ENCODE measurements at places on chromosomes 5 and 9.

- DNase-seq, result no peak
Measured at GRCh38 chr5:124860291-124860655, 113.8 kb upstream of the ZNF608 start.

DNA sequence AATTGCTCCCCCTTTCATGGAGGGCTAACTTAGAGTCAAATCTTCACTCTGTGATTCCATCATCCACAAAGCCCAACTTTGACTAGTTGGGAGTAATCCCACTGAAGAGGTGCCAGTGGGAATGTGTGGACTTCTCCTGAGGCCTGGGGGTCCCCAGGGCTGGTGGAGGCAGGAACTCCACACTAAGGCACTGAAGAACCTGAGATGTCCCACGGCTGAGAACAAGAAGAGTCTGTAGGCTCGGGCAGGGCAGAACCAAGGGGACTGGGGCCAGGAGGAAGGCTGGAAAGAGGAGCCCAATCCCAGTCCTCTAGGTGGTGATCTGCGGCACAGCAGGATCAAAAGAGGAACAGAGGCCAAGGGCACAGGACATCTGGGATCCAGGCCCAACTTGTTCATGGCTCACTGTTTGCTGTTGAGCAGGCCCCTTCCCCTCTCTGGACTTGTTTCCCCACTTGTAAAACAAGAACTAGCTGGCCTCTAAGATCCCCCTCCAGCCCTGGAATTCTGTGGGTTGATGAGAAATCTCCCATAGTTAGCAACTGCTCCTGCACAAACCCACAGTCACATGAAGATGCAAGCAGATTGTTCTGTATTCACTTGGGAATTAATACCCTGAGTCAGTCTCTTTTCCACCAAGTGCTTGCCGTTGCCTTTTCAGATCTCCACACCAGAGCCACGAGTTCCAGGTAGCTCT, 32.7 kb upstream of the ALDH1B1 start:
- no peak for DNase-seq

DNA sequence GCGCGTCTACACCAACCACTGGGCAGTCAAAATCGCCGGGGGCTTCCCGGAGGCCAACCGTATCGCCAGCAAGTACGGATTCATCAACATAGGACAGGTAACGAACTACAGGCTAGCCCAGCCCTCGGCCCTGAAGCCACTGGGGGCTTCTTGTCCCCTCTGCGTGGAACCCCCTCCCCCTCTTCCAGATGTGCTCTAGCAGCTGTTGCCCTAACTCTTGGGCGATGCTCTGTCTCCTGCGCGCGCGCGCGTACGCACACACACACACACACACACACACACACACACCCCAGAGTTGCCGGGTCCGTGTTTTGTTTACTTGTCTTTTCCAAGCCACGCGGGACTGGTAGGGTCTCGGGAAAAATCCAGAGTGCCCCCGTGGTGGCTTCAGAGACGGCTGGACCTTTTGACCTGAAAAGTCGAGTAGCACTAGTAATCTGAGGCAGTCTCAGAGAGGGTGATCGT, 836 bp downstream of the PCSK5 start:
- DNase-seq, result no peak

DNA sequence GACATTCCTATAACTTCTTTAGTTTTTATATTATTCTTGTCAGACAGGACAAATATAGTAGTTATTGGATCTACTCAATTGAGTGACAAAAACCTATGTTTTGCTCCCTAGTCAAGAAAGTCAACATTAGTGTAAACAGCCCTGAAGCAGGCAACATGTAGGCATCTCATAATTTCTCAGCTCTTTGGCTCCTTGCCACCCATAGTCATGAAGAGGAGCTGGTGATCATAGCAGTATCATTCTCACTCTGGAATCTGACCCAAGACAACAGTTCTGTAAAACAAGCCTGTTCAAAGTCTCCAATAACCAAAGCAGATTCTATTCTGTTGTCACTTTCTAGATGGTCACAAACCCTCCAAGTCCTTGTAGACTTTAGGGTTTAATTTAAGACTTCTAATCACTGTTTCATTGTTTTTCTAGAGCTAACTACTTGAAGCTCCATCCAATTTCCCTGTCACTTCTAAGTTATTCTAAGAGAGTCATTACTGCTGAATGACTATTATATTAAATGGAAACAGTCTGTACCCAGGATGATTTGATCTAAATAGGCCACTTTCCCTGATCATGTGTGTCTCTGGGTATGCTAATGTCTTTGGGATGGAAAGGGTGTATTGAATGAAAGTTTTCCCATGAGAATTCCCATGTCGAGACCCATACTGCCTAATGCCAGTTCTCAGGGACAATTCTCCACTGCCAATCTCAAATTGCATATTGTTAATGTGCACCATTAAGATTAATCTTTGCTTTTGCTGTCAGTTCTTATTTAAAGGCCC, 533.3 kb downstream of the ACTL7B start:
- no peak for DNase-seq

- DNase-seq, result no peak
Measured at GRCh38 chr9:92962846-92963245, 15.5 kb downstream of the FGD3 start.

DNA sequence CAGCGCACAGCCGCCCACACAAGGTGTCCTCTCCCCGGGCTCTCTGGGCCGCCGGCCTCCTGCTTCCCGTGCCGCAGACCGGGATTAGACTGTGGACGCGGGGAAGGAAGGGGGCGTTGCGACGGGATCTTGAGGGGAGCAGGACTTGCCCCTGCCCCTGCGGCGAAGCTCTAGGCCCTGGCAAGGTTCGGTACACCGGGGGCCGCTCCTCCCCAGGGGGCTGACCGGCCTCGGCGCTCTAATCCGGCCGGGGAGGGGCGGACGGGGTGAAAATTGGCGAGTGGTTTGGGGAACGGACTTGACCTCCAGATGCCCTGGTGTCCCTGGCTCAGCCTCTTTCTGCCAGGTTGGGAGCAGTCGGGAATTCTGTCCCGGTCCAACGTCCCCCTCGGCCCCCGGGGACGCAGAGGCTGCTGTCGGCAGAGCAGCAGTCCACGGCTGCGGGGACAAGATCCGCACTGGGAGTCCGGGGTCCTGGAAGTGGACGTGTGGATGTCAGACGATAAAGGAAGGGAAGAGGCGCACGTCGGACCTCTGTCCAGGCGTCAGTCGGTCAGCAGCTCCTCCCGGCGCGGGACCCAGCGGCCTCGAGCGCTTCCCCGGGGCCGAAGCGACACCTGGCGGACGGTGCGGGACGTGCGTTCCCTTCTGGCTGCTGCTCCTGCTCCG, 1.9 kb upstream of the CNTFR start:
- peak; percentile 37 for DNase-seq

GRCh38 chr5:73288803-73289720, 116.1 kb downstream of the TMEM174 start:
- no peak for DNase-seq

DNA sequence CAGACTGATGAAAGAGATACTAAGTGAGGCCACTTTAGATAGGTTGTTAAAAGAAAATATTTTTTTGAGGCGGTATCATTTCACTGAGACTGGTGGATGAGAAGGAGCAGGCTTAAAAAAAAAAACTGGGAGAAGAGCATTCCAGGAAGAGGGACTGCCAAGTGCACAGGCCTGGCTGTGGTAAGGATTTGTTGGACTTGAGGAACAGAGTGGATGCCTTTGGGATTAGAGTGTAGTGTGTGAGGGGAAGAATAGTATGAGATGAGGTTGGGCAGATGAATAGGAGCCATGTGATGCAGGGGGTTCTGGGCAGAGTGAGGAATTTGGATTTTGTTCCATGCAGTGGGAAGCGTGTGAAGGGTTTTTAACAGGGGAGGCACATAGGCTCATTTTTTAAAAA, 57.9 kb downstream of the PBX3 start:
- no peak for DNase-seq

GRCh38 chr5:28374492-28374967, 1336.1 kb upstream of the CDH9 start:
- DNase-seq, result no peak

DNA sequence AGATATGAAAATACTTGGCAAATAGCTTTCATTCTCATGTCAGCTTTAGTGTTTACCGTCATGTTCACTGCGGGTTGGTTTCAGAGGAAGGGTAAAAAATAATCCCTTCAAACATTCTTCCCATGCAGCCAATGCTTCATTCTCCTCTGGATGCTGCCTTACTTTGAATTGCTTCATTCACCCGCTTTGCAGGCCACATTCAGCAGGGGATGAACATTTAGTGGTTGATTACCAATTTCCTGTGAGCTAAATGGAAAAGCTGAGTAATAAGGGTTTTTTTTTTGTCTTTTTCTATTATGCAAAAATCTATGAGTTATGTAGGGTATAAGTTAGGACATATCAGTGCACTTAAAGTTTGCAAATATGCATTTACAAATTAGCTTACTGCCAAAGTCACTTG, 96.3 kb upstream of the MEF2C start:
- no peak for DNase-seq

DNA sequence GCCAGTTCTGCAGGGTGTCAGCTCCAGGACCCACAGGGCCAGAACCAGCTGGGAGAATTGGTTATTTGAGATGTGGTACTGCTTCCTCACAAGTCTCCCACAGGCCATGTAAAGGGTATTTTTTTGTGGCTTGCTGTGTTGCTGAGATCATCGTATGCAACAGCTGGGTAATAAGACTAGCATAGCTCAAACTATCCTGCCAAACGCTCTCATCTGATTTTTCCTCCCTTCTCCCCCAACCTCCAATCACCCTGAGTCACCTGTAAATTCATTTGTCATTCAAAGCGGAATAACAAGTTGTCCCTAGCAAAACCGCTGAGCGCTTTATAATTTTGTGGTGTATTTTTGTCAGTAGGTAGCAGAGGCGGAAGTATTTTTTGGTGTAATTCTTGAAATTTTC, 63.2 kb downstream of the NSG2 start:
- DNase-seq, result no peak

DNA sequence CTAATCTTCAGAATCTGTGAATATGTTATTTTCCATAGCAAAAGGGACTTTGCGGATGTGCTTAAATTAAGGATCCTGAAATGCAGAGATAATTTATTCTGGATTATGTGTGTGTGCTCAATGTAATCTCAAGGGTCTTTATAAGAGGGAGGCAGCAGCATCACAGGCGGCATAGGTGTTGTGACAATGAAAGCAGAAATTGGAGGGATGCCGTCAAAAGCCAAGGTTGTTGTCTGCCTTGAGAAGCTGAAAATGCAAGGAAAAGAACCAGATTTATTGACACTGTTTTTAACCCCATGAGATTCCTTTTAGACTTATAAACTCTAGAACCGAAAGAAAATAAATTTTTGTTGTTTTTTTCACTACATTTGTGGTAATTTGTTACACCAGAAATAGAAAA, 948.5 kb downstream of the TLE4 start:
- no peak for DNase-seq

DNA sequence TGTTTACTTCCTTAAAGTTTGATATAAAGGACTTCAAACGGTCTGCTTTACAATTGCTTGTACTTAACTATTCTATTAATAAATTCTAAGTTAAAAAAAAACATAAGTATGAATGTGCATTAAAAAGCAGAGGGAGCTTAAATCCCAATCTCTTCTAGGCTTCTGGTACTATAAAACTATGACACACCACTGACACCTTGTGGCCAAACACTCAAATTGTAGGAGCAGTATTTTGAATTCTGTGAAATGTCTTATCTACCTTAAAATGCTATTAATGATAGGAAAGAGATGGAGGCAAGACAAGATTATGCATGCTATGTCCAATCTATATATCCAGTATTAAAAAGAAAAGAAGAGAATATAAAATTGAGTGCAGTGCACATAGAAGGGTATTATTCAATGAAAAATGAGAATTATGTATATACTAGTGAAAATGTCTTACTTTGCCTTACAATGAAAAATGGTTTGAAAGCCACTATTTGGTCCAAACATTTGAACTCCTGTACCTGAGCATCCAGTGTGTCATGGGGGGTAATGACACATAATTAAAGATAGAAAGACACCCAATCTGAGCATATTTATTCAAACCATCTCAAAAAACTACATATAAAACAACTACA, 87.6 kb downstream of the ERP44 start:
- peak; percentile 14 for DNase-seq

DNA sequence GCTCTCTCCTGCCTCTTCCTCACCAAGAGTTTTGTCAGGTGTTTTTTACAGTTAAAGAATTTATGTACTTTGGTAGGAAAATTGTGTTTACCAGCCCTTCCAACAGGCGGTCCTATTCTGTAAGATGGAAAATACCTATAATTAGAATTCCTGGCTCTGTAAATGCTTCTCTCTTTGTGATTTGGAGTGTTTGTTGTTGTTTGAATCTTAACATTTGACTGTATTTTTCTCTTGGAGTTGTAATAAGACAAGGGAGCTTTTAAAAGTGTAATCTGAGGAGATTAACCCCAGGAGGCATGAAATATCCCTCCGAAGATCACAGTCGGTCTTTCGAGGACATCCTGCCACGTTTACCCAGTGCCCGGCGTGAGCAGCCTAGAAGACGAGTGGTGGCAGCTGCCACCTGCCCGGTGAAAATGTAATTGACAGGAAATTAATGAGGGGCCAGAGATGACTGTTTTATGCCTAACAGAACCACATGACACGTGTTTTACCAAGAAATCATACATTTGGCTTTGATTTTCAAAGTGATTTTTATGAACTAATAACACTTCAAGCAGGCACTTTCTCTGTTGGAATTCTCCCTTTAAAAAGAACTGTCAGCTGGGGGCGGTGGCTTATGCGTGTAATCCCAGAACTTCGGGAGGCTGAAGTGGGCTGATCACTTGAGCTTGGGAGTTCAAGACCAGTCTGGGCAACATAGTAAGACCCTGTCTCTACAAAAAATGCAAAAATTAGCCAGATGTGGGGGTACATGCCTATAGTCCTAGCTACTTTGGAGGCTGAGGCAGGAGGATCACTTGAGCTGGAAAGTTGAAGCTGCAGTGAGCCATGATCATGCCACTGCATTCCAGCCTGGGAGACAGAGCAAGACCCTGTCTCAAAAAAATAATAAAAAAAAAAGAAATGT, 20.0 kb downstream of the ANKRD33B start:
- no peak for DNase-seq

DNA sequence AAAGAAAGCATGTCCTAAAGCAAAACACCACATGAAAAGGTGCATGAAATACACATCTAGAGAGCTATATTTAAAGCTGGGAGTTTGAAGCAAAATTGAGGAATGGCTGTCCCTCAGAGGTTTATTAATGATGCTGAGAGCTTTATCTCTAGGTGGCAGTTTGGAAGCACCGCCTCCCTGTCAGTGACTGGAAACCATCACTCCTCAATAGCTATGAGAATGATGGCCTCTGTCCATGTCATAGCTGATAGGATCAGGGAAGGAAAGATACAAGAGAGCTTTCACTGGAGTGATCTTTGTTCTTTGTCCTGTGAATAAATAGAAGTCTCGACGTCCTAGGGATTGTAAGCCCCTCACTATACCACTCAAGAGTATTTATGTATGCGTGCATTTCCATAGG, 110.5 kb downstream of the NUDT12 start:
- DNase-seq, result no peak

DNA sequence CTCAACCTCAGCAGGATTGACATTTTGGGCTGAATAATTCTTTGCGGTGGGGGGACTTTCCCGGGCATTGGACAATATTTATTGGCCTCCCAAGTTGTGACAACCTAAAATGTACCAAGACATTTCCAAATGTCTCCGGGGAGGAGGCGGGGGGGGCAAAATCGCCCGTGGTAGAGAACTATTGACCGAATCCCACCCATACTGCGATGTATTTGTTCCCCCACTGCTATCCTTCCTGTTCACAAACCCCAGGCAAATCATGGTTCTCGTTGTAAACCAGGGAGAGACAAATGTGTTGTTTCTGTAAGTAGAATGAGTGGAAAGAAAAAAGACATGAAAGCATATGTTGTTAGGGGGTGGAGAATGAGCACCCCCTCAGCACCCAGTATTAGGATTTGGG, 141.9 kb downstream of the PSAT1 start:
- no peak for DNase-seq

- DNase-seq, result no peak
Measured at GRCh38 chr9:18849890-18850677, 182.9 kb downstream of the SAXO1 start.

All from KG1 (cell line).